CD4-positive, alpha-beta T cell treated with Interleukin-12 subunit alpha and Interleukin-12 subunit beta, for 1 hour (primary cell): ENCODE measurements at places on chromosomes 1 and 21.
A peak's percentile ranks its signal among the peaks of the same experiment; 100 is the strongest.

GRCh38 chr1:231242516-231243198 lies 1.6 kb downstream of the GNPAT start:
- DNase-seq = no peak

- DNase-seq = no peak
Observed at GRCh38 chr1:37666241-37666867, 26.0 kb upstream of the CDCA8 start.

DNA sequence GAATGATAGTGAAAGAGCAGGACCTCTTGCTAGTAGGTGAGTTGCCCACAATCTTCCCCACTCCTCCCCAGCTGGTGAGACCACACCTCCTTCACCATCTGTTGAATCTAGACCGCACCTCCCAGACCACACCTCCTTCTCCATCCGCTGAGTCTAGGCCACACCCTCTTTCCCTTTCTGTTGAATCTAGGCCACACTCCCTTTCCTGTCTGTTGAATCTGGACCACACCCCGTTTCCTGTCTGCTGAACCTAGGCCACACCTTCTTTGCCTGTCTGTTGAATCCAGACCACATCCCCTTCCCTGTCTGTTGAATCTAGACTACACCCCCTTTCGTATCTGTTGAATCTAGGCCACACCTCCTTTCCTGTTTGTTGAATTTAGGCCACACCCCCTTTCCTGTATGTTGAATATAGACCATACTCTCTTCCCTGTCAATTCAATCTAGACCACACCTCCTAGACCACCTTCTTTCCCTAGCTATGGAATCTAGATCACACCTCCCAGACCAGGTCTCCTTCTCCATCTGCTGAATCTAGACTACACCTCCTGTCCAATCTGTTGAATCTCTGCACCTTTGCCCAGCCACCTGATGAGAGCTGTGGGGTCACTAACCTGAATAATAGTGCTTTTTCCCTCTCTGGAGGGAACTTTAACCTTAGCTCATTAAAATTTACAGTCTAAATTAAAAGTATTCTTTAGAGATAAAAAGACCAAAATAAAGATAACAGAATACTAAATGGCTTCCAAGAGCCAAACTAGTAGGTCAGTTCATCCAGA lies 116.3 kb downstream of the DAB1 start:
- peak; percentile 90 for DNase-seq

DNA sequence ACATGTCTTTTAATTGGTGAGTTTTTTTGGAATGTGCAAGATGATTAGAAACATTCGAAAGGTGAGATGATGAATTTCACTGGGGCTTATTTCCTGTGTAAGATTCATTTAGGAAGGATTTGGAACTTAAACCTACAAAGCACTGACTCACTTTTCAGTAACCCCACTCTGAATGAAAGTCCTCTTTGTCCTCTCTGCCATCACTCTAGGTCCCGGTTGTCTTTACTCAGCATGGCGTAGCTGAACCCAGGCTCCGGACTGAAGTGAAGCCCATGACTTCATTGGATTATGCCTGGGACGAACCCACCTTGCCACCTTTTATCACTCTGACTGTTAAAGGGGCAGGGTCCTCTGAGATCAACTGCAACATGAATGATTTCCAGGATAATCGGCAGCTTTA lies 139.4 kb downstream of the VPS13D start:
- DNase-seq = no peak

GRCh38 chr1:200908191-200908868 lies 13.6 kb downstream of the INAVA start:
- DNase-seq = no peak

GRCh38 chr1:58391056-58391455 lies 155.5 kb downstream of the OMA1 start:
- no peak for DNase-seq

GRCh38 chr1:8911416-8912309 lies 33.2 kb upstream of the ENO1 start:
- no peak for DNase-seq

GRCh38 chr1:149848340-149849110 lies 50.8 kb upstream of the BOLA1 start:
- peak; percentile 4 for DNase-seq

- no peak for DNase-seq
Observed at GRCh38 chr1:54614024-54614423, 9.3 kb downstream of the FAM151A start.

DNA sequence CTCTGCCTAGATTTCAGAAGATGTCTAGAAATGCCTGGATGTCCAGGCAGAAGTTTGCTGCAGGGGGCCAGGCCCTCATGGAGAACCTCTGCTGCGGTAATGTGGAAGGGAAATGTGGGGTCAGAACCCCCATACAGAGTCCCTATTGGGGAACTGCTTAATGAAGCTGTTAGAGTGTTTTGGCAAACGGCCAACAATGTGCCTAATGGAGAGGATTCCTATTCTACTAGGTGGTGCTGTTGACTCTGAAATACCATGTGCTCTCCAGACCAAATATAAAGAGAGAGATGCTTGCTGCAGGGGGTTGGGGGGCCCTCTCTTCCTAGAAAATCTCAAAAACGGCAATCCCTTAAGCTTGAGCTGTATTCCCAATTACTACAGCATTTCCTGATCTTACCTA lies 57.1 kb upstream of the DR1 start:
- DNase-seq = no peak

DNA sequence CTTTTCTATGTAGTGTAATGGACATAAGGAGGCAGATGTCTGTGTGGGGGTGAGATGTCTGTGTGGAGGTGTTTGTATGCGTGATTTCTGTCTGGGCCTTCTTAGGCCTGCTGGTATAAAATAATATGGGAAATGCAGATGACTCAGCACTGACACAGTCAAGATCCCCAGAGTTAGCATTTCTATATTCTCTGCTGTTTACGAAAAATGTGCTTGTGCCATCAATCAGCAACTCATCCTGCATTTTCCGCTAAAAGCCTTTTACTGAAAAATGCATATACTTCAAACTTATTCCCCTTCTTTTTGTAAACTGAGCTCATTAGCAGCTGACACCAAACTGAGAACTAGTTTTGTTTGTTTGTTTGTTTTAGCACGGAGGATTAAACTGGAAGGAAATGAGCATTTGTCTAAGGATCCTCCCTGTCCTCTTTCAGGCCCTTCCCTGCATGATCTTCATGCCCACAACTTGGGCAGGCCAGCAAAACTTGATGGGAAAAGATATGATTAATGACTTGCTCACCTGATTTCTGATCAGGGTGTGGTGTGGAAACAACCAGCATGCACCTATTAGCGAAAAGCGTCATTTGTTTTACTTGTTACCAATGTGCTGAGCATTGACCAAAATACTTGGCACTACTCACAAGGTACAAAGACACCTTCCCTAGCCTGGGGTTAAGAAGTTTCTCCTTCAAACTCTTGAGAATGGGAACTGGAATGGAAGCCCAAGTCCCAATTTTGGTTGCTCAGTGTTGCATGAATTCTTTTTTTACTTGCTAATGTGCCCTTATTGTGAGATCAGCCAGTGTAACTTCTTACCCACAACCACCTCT lies 77.4 kb downstream of the NDUFS5 start:
- no peak for DNase-seq

GRCh38 chr1:56355918-56356317 lies 223.4 kb downstream of the PLPP3 start:
- no peak for DNase-seq

DNA sequence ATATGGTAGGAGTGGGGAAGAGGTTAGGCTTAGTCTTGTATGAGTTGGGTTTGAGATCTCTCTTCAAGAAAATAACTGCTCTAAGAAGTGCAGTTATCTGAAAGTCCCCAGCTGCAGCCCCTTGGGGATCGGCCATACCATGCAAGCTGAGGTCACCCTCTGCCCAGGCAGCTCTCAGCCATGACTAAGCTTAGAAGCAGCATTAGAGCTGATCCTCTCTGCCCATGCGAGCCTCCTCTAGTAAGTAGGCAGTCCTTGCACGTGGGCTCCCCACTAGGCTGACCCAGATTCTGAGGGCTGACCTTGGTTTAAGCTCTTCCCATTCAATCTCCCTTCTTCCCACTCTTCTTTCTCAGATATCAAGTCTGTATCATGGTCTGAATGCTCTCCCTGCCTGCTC lies 121.0 kb upstream of the UBE2U start:
- DNase-seq = no peak

DNA sequence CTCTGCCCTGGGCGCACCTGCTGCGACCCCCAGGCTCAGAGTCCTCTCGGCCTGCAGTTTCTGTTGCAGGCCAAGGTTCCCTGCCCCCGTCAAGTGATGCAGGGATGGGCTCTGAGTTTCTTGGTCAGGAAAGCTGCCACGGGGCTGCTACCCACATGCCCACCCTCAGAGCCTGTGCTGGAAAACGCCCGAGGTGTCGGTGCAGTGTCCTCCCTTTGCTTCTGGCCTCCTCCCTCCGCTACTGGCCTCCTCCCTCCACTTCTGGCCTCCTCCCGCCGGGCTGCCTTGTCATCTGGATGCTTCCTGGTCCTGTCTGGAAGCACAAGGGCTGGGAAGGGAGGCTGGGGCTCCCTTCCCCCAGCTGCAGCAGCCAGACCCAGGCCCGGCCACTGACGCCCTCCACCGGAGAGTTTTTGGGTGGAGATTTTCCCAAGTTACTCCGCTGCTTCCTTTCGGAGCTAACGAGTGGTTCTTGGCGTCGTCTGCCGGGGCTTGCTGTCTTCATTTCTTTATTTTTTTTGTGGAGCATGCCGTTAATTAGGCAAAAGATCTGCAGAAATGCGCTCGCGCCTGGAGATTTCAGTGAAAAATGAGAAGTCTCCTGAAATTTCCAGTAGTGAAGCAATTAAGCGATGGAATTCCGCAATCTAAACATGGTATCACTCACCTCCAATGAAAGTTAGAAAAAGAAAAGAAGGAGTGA lies 17.4 kb downstream of the PRDM16 start:
- DNase-seq = no peak

- no peak for DNase-seq
Observed at GRCh38 chr1:21337010-21337437, 46.8 kb upstream of the ECE1 start.

GRCh38 chr1:96987186-96987703 lies 265.7 kb downstream of the PTBP2 start:
- DNase-seq = no peak

DNA sequence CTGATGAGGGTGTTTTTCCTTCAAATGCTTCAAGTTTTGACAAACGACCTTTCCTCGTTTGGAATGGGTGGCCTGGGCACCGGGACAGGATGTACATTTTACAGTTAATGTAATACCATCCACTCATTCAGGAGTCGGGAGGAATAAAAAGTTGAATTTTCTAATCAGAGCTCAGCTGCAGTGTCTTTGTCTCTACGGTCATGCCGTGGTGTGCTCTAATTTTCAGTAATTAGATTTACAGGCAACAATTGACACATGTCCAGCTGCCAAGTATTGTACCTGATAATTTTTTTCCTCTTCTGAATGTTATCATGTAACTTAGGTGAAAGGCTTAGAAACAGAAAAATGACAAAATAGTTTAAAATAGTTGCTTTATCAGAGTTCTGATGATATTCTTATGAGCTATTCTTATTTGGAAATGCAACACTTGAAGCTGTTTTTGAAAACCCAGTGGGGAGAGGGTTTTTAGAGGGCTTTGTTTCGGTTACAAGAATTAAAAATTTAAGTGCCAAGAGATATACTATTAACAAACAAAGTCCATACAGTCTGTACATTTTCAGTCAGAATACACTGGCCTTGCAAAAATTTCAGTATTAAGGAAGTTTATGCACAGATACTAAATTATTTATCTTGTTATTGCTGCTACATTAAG lies 1.0 kb downstream of the CDKN2C start:
- DNase-seq = no peak

- no peak for DNase-seq
Observed at GRCh38 chr1:202501281-202501680, 152.8 kb downstream of the PPP1R12B start.

- no peak for DNase-seq
Observed at GRCh38 chr1:64072089-64072793, 131.2 kb upstream of the UBE2U start.

GRCh38 chr1:67347688-67348472 lies 40.2 kb downstream of the IL12RB2 start:
- DNase-seq = peak; percentile 22

DNA sequence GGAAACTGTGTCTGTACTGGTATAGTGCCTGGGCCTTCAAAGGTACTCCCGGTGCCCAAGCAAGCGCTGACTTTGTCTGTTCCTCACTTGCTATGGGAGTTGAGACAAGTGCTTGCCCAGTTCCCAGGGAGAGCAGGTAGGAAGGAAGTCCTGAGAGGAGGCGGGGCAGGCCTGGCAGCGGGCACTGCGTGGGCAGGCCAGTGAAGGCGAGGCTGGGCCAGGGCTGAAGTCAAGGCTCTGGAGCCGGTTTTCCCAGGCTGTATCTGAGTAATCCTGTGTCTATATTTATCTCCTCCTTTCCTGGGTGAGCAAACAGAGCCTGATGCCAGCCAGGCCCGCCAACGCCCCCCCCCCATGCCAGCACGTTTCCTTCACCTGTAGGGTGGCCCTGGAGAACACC lies 15.9 kb upstream of the EDN2 start:
- DNase-seq = no peak

GRCh38 chr1:58784758-58785441 lies 1.1 kb upstream of the JUN start:
- peak; percentile 92 for DNase-seq

DNA sequence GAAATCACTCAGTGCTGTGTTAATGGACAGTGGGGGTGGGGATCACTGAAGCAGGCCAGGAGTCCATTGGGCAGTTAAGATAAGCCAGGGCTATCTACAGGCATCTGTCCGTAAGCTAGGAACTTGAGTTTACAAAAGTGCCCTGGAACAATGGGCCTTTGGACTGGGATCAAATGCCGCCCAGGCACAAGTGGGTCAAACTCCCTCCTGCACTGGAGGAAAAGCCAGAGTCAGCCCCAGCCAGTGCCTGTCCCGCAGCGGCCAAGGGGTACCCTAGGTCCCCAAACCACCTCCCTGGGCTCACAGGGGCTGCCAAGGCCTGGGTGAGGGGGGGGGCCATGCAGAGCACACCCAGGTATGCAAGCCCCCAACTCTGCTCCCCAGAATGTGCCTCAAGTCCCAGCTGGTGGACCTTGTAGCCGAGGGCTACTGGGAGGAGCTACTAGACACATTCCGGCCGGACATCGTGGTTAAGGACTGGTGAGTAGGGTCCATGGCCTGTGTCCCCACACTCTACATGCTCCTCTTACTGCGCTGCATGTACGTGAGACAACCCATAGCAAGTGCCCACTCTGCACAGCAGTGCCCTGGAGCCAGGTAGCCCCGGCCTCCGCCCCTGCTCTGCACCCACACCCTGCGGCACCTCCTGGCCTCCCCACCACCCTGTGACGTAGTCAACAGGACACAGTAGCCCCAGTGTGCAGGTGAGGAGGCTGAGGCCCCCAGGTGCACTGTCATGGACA lies 7.7 kb downstream of the FBXO6 start:
- no peak for DNase-seq

GRCh38 chr1:239218301-239218700 lies 168.1 kb upstream of the CHRM3 start:
- DNase-seq = no peak
